ENCODE measurements at places on chromosomes 16 and 17. TPM values are rescaled to one million over a fixed set of nuclear protein-coding genes. Genes with fewer than 3 reads are reported as not detected.

DNA sequence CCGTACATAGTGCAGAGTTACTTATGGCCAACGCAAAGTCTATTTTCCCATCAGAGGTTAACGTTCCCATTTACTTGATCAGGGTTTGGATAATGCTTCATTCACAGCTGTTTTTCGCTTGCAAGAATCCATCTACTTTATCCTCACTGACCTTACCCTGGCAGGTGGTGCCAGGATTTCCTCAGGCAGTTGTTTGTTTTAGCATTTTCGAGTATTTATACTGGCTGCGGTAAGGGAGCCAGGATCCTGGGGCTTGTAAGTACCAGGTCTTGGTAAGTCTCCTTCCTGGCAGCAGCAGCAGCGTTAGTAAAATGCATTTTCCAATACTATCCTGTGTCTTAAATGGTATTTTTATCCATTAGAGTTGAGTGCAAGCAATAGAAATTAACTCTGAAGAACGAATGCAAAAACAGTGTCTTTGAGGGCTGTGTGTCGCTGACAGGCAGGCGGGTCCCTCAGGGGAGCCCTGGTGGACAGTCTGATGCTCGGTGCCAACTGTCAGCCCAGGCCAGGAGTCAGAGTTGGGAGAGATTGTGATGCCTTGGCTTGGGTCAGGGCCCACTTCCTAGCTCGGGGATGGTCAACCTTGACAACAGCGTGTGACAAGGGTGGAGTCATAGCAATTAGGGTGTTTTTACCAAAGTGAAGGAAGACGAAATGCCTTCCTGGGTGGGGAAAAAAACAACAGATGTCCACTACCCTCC, 92.4 kb upstream of the HSBP1 start:
- no peaks in the 10 kb centered on the region for H3K36me3 ChIP-seq
- no peak overlapping the region for H3K4me3 ChIP-seq
- DNase-seq: no peak
- H3K27ac ChIP-seq: no peak overlapping the region

DNA sequence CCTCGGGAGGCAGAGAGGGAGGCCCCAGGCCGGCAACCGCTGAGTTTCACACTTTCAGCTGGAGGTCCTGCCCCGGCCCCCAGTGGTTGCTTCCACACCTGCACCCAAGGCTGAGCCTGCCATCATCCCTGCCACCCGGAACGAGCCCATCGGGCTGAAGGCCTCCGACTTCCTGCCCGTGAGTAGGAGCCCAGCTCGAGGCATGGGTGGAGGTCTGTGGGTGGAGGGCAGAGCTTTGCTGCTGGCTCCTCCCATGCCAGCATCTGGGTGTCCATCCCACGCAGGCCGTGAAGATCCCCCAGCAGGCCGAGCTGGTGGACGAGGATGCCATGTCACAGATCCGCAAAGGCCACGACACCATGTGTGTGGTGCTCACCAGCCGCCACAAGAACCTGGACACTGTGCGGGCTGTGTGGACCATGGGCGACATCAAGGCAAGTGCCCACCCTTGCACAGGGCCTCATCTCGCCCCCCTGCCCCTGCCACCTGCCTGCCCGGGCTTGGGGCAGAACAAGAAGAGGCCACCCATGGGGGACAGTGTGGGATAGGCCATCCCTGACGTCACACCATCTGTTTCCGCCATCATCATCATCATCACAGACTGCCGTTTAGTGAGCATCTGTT, 19.6 kb downstream of the KATNB1 start:
- no peak for DNase-seq
- H3K27me3 ChIP-seq: no peaks in the 10 kb centered on the region
- H3K27ac ChIP-seq: no peak overlapping the region
- no peak overlapping the region for H3K4me3 ChIP-seq
- H3K4me1 ChIP-seq: peaks cover 4% of the 10 kb centered on the region

ABCA6 gene
- total RNA-seq: 0.48 TPM

- H3K27me3 ChIP-seq: peaks cover 53% of the 10 kb centered on the region
- peaks cover 8% of the 10 kb centered on the region for H3K4me1 ChIP-seq
- H3K27ac ChIP-seq: no peak overlapping the region
- H3K4me3 ChIP-seq: no peak overlapping the region
Measured at GRCh38 chr16:71428385-71428784, 13.5 kb downstream of the TLE7 start.

DNA sequence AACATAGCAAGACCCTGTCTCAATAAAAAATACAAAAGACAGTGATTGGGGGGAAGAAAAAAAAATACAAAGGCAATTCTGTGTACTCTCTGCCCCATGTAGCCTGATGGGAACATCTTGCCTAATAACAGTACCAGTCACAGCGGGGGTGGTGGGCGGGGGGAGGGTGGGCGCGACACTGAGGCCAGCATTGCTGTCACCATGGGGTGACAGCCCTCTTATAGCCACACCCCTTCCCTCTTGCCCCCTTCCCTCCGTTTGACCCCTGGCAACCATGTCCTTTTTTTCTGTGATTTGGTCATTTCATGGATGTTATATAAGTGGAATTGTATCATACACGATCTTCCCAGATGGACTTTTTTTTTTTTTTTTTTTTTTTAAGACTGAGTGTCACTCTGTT, 80.9 kb downstream of the DNAH17 start:
- peaks cover 6% of the 10 kb centered on the region for H3K4me1 ChIP-seq
- no peak for DNase-seq
- H3K27ac ChIP-seq: no peak overlapping the region

DNA sequence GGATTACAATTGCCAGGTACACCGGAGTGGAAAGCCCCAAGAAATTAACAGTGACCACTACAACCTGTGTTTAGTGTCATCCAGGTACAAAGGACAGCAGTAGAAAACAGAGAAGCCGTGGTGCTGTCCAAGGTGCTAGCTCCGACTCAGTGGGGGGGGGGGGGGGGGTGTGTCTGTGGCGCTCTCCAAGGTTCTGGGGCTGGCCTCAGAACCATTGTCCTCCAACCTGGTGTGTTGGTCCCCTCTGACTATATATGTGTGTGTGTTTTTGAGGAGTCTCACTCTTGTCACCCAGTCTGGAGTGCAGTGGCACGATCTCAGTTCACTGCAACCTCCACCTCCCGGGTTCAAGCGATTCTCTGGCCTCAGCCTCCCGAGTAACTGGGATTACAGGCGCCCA, 5.8 kb upstream of the ZNF23 start:
- no peak overlapping the region for H3K4me3 ChIP-seq
- no peaks in the 10 kb centered on the region for H3K27me3 ChIP-seq
- no peak overlapping the region for H3K27ac ChIP-seq
- DNase-seq: no peak
- no peaks in the 10 kb centered on the region for H3K36me3 ChIP-seq
- H3K4me1 ChIP-seq: peaks cover 4% of the 10 kb centered on the region

GRCh38 chr17:31553506-31553905, 162.0 kb downstream of the RAB11FIP4 start:
- H3K27me3 ChIP-seq: peaks cover 16% of the 10 kb centered on the region
- peak overlapping the region; percentile 25 for H3K4me3 ChIP-seq
- H3K36me3 ChIP-seq: no peaks in the 10 kb centered on the region
- no peak for DNase-seq

DNA sequence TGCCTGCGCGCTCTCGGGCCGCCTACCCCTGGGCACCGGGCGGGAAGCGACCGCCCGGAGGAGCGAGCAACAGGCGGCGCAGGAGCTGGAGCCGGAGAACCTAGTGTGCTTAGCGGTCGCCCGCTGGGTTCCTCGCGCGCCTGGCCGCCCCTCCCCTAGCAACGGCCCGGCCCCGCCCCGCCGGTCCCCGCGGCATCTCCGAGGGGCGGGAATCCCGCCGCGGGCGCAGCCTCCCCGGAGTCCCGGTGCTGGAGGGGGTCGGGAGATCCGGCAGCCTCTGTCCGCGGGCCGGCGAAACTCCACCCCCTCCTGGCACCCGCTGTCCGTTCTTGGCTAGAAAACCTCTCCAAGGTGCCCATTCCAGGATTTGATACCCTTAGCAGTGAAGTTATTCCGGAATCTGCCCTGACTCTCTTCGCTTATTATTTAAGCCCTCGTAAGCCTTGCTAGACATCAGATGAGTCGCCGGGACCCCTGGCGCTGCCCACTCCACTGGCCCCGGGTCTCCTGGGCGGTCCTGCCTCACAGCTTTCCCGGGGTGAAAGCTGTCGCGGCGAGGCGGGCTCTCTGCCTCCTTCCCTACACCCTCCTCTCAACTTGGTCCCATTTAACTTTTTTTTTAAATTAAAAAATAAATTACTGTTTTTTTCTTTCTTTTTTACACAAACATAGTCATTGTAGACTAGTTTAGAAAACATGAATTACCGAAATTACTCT, at the start of gene RPRML:
Gene RPRML, minus strand, starts transcription at position 107 of the 717 bp plus-strand sequence. CDS start 246 bp downstream, outside the sequence.
- no peaks in the 10 kb centered on the region for H3K36me3 ChIP-seq
- H3K27me3 ChIP-seq: peaks cover 73% of the 10 kb centered on the region
- no peak for DNase-seq
- peak within 1 kb of the TSS; percentile 74 for H3K27ac ChIP-seq
- H3K4me1 ChIP-seq: peaks cover 17% of the 10 kb centered on the region

GRCh38 chr16:27795992-27796614, 246.2 kb downstream of the KATNIP start:
- no peaks in the 10 kb centered on the region for H3K36me3 ChIP-seq
- no peak for DNase-seq
- H3K4me3 ChIP-seq: no peak overlapping the region
- H3K27me3 ChIP-seq: peaks cover 18% of the 10 kb centered on the region
- no peak overlapping the region for H3K27ac ChIP-seq

PRR35 gene
- 0.12 TPM for total RNA-seq

GRCh38 chr17:40671282-40671681, 6.3 kb upstream of the KRT222 start:
- no peak overlapping the region for H3K4me3 ChIP-seq
- H3K4me1 ChIP-seq: peaks cover 3% of the 10 kb centered on the region
- H3K36me3 ChIP-seq: no peaks in the 10 kb centered on the region
- peaks cover 37% of the 10 kb centered on the region for H3K27me3 ChIP-seq

SERPINF2 gene
- 36.3 TPM for total RNA-seq

DNA sequence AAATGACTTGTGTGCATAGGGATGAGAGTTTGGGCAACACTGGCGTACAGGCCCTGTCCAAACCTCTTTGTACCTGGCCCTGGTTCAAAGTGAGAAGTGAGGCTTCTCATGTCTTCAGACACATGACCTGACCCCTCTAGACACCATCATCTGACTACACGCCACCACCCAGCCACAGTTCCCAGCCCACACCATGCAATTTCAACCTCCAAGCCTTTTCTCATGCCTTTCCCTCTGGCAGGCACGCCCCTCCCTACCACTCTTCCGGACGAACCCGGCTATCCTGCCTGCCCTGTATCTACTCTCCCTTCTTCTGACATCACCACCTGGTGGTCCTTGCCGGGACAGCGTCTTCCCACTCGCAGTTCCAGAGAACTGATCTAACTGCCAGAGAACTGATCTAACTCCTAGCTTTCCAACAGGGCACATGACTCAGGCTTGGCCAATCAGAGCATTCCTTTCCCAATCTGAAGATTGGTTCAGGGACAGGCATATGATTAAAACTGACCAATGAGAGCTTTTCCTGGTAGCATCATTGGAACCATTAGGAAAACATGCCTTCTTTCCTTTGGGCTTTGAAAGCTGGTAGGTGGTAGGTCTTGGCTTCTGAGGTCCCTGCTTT, 27.1 kb upstream of the IL21R start:
- no peak overlapping the region for H3K4me3 ChIP-seq
- DNase-seq: no peak
- no peaks in the 10 kb centered on the region for H3K4me1 ChIP-seq
- H3K27me3 ChIP-seq: peaks cover 3% of the 10 kb centered on the region

DNA sequence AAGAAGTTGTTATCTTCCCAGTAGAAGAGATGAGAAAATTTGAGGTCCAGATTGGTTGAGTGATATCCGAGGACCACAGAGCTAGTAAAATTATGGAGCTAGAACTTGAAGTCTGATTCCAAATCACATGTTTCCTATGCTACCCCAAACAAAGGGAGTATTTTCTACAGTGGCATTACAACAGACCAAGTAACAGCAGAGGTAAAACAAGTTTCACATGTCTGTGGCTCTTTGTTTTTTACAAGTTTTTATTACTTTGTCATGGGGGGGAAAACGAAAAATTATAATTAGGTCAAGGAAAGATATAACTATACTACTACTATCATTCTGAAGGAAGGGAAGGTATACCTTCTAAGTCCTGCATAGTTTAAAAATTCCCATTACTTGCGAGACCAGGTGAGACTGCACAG, 49.4 kb downstream of the KANSL1 start:
- H3K27me3 ChIP-seq: no peaks in the 10 kb centered on the region
- peaks cover 15% of the 10 kb centered on the region for H3K36me3 ChIP-seq
- H3K4me3 ChIP-seq: no peak overlapping the region
- H3K27ac ChIP-seq: no peak overlapping the region
- peaks cover 33% of the 10 kb centered on the region for H3K4me1 ChIP-seq

TPSG1 gene
- 0.43 TPM for total RNA-seq

DNA sequence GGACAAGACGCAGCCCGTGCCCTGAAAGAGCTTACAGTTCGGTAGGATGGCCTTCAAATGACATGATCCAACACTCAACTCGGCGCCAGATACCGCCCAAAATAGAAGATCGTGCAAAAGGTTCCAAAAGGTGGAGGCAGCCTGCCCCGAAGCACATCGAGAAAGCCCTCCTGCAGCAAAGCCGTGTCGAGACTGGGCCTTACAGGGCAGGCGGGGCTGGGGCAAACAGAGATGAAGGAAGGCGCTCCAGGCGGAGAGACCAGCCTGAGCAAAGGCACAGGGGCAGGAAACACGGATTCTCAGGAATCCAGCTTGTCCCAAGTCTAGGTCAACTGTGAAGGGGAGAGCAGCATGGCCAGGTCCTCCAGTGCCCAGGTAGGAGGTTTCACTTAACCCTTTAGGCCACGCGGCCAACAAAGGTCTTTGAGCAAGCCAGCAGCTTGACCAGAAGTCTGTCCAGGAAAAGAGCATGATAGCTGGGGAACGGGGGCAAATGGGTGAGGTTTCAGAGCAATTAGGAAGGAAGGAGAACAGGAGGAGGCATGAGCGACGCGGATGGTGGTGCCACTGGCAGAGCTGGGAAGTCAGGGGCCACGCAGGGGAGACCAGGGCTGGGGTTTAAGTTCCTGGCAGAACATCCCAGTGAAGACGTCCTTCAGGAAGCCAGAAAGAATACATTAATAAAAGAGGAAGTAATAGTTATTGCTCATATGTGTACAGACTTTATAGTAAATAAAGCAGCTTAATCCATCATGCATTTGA, 21.2 kb upstream of the EIF1 start:
- H3K27me3 ChIP-seq: no peaks in the 10 kb centered on the region
- DNase-seq: no peak
- H3K4me1 ChIP-seq: peaks cover 30% of the 10 kb centered on the region
- peak overlapping the region; percentile 90 for H3K4me3 ChIP-seq
- H3K27ac ChIP-seq: peak overlapping the region; percentile 98

UTS2R gene
- total RNA-seq: 0.97 TPM

EPX gene
- total RNA-seq: not detected

Data from type B pancreatic cell (in vitro differentiated cells).